ENCODE measurements at places on chromosomes 3 and 15.

DNA sequence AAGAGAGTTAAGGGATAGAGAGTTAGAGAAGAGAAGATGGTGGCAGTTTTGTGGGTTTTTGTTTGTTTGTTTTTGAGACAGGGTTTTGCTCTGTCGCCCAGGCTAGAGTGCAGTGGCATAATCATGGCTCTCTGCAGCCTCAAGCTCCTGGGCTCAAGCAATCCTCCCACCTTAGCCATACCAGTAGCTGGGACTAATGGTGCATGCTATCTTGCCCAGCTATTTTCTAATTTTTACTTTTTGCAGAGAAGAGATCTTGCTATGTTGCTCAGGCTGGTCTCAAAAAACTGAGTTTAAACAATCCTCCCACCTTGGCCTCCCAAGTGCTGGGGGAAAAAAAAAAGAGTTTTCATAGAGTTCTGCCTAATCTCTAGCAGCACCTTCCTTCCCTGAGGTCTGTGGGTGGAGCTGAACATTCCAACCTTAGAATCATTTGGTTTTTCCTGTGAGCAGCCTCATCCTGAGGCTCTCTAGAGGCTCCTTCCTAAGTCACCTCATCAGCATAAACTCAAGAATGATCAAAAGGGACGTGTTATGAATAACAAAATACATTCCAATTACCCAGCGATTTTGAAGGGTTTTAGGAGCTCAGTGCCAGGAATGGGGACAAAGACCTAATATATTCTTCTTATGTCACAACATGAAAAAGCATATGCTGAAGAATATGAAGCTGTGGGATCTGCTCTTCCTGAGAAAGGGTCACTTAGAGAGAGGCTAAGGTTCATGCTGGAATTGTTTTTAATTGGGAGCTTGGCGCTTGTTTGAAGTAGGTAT, 180.6 kb downstream of the LSAMP start:
- no peak for DNase-seq

GRCh38 chr3:183123891-183124290, 24.6 kb upstream of the MCCC1 start:
- DNase-seq, result no peak

DNA sequence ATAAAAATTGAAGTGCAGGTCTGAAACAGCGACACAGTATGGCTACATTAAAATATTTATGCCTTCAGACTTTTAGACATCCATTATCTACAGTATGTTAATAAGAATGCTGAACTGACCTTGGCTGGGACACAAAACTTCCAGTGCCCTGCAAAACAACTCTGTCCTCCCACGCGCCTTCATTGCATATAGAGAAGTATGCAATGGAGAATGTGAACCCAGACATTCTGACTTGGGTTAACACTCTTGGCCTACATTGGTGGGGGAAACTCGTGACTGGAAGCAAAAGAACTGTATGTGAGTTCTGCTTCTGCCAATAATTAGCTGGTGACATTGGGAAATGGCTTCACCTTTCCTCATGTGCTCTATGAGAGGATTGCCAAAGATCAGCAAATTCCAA, 110.5 kb upstream of the SLC24A5 start:
- no peak for DNase-seq

- no peak for DNase-seq
These were observed 47.2 kb downstream of the CCDC12 start for GRCh38 chr3:46929324-46929723.

DNA sequence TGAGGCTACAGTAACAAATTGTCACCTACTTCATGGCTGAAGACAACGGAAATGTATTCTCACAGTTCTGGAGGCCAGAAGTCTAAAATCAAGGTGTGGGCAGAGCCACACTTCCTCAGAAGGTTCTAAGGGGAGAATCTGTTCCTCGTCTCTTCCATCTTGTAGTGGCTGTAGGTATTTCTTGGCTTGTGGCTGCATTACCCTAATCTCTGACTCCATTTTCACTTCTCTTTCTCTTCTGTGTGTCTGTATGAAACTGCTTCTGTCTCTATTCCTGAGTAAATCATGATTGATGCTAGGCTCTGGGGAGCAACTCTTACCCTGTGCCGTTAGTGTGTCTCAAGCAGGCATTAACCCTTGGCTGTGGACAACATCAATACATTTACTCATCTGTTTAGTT, 164.7 kb downstream of the SQOR start:
- DNase-seq, result no peak

DNA sequence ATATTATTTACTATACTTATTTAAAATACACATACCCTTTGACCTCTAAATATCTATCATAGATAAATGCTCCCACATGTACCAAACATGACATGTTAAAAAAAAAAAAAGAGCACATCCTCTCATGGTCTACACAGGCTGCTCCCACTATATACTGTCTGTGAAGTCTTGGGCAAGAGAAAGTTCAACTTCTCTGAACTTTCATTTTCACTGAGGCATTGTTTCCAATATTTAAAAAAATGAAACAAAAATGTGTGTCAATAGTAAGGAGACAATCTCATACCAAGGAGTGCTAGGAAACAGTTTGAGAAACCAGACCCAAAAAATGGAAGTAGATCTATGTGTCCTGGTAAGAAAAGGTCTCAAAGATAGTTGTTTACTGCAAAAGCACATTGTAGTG, 29.3 kb downstream of the SLC4A7 start:
- no peak for DNase-seq

GRCh38 chr3:4575381-4575780, 82.2 kb downstream of the ITPR1 start:
- no peak for DNase-seq

DNA sequence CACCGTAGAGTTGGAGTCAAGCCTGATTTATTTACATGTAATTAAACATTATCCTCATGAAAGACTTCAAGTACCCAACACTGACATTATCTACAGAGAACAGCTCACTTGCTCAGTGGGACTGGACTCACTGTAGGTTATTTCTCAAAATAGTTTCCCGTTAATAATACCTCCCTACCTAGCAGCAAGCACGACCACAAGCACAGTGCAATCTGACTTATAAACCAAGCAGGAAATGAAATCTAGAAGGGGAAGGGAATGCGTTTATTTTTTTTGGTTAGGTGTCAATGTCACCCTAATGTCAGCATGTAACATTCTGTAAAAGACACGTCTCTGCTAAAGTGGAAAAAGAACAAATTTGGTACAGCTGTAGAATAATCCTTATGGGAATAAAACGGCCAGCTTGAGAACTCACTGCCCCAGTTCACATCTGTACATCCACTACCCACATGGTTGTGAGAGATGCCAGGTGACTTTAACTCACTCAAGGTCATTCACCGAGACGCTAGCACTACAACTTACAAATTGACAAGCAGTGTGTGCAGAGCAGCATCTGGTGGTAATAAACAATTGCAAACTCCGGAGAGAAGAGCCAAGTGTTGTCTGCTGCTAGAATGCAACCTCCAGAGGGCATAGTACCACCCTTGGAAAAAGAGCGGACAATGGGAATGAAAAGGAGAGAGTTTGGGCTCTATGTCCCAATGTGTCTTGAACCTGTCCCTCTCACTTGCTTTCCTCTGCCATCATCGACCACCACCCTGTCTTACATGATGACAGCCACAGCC, 242.5 kb downstream of the CADPS start:
- DNase-seq, result no peak

Measured in common myeloid progenitor, CD34-positive (primary cell).